ENCODE measurements at places on chromosomes 12 and 14. TPM values are rescaled to one million over a fixed set of nuclear protein-coding genes. Genes with fewer than 3 reads are reported as not detected.

DNA sequence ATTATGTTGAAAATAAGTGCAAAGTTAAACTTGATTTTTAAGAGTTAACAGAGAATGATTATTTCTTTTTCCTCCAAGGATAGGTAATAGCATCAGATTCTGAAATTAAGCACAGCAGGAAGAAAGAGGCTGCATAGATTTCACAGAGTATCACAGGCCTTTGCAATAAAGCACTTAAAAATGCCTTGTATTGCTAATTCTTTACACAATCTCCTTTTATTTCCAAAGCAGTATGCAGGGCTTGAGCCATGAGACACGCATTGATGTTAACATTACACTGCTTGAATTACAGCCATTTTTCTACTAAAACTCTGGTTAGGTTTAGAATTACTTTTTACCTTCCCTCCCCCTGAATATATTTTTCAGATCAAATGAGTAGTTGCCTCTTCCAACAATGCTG, 398.3 kb downstream of the BCAT1 start:
- H3K27me3 ChIP-seq: no peaks in the 10 kb centered on the region
- no peak overlapping the region for H3K4me3 ChIP-seq
- H3K36me3 ChIP-seq: no peaks in the 10 kb centered on the region
- H3K4me1 ChIP-seq: no peaks in the 10 kb centered on the region

Gene RD3L
- not detected for total RNA-seq

- DNase-seq: no peak
- H3K4me1 ChIP-seq: no peaks in the 10 kb centered on the region
- H3K4me3 ChIP-seq: no peak overlapping the region
Measured at GRCh38 chr12:27104546-27104945, 22.2 kb upstream of the C12orf71 start.

DNA sequence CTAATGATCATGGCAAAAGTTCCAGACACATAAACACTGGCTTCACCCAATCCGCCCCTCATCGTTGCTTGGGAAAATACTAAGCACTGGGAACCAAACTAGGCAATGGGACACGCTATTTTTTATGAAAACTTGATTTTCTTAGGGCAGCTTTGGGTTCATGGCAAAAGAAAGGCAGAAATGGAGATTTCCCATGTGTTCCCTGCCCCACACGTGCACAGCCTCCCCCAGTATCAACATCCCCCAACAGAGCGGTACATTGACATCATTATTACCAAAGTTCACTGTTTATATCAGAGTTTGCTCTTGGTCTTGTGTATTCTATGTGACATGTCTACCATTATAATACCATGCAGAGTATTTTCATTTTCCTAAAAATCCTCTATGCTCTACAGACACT, 71.0 kb downstream of the DBX2 start:
- no peaks in the 10 kb centered on the region for H3K36me3 ChIP-seq
- H3K27ac ChIP-seq: no peak overlapping the region
- H3K4me1 ChIP-seq: no peaks in the 10 kb centered on the region
- no peaks in the 10 kb centered on the region for H3K27me3 ChIP-seq
- DNase-seq: no peak
- no peak overlapping the region for H3K4me3 ChIP-seq

DNA sequence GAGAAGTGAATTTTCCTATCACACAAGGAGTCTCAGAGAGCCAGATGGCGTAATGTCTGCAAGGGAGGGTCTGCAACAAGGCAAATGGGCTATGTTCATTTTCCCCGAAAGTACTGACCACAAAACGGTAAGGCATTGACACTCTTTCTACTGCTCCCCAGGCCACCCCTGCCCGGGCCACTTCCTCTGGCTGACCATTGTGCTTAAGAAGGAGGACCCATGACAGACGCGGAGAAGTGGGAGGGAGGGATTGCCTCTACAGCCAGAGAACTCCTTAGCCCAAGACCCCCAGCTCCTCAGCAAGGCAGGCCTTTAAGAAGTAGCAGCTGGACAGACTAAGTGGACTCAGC, 1.2 kb downstream of the NCKAP5L start:
- no peaks in the 10 kb centered on the region for H3K36me3 ChIP-seq
- peaks cover 39% of the 10 kb centered on the region for H3K4me1 ChIP-seq
- H3K27ac ChIP-seq: peak overlapping the region; percentile 96

DNA sequence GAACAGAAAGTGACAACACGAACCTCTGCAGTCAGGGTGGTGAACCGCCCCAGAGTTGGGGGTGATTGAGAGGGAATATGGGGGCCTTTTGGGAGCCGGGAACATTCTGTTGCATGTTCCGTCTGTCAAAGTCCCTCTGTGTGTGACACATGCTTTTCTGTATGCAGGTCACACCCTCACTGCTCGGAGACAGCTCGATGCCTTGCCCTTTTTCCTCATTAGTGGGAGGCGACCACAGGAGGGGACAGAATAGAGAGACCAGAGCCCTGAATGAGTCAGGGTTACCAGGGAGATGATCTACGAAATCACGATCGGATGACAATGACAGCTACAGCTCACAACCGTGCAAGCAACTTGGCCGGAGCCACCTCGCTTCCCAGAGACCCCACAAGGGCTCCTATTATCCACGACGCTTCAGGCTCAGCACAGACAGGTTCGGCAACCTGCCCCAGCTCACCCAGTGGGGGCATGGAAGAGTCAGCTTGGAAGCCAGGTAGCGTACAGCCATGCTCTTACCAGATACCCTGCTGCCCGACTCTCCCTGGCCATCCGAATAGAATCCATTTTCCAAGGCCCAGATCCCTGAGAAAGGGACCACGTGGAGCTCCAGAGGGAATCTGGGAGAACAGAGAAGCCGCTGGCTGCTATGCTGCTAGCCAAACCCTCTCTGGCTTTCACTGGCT, 38.8 kb downstream of the TESC start:
- H3K27ac ChIP-seq: no peak overlapping the region
- no peaks in the 10 kb centered on the region for H3K36me3 ChIP-seq

GRCh38 chr12:30939234-30939633, 12.7 kb downstream of the TSPAN11 start:
- no peaks in the 10 kb centered on the region for H3K27me3 ChIP-seq
- DNase-seq: no peak
- H3K4me3 ChIP-seq: no peak overlapping the region
- H3K36me3 ChIP-seq: no peaks in the 10 kb centered on the region
- H3K4me1 ChIP-seq: peaks cover 11% of the 10 kb centered on the region

DNA sequence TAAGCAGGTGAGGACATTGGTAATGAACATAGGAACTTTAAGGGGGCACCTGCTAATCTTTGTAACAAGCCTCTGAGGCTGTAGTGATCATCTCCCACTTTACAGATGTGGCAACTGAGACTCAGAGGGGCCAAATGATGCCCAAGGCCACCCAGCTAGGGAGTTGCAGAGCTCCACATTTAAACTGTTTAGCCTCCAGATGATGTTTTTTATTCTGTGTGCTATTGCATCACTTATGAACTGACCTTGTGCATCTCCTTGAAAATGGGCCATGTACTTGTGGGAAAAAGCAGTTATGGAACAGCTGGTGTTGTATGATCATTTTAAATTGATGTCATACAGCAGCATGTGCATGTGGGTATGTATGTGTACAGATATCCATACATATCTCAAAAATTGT, 41.4 kb downstream of the TPCN1 start:
- no peaks in the 10 kb centered on the region for H3K36me3 ChIP-seq
- H3K4me3 ChIP-seq: no peak overlapping the region
- H3K4me1 ChIP-seq: peaks cover 17% of the 10 kb centered on the region
- H3K27me3 ChIP-seq: no peaks in the 10 kb centered on the region

- no peak for DNase-seq
- no peaks in the 10 kb centered on the region for H3K27me3 ChIP-seq
- H3K4me3 ChIP-seq: no peak overlapping the region
- H3K27ac ChIP-seq: no peak overlapping the region
- no peaks in the 10 kb centered on the region for H3K4me1 ChIP-seq
Measured at GRCh38 chr14:64467101-64467500, 1.8 kb downstream of the AKAP5 start.

DNA sequence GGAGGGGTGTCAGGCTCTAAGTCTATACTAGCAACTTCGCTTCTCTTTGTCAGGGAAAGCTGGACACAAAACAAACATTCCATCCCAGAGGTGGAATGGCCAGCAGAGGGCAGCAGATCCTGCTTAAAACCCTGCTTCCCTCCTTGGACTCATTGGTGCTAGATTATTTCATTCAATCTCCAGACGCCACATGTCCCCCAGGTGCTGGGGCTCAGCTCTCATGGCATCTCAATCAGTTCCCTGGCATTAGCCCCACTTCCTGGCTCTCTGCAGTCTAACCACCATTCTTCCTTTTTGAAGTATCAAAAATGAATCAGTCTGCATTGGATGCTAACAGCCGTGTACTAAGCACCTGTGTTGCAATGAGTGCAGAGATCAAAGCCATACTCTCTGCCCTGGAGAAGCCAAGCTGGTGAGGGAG, 8.1 kb upstream of the PPP1R1A start:
- no peak overlapping the region for H3K27ac ChIP-seq
- no peaks in the 10 kb centered on the region for H3K27me3 ChIP-seq
- no peaks in the 10 kb centered on the region for H3K4me1 ChIP-seq
- H3K36me3 ChIP-seq: no peaks in the 10 kb centered on the region

Measured in tibial nerve (tissue), 4 donors.